ENCODE measurements at places on chromosomes 11 and 22.

DNA sequence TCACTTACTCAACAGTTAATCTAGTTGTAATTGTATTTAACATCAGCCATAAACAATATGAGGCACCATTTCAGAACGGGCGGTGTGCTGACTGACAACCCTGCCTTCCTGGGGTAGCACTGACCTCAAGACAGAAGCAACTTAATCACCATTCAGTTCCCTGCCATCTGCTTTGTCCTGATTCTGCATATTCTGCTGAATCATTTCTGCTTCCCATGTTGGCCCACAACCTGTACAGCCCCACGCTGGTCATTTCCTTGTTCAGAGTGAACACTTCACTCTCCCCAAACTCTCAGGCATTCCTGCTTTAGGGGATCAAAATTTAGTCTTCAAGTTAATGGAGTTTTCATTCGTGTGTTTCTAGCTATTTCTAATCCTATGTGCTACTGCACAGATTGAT is 132.3 kb upstream of the ZBED5 start:
- DNase-seq: no peak

GRCh38 chr22:44458044-44459020 is 39.7 kb downstream of the RTL6 start:
- no peak for DNase-seq

GRCh38 chr11:94595076-94595475 is 27.9 kb downstream of the PIWIL4 start:
- DNase-seq: no peak

- peak; percentile 85 for DNase-seq
These were observed 13.2 kb downstream of the POLA2 start for GRCh38 chr11:65274735-65275682.

DNA sequence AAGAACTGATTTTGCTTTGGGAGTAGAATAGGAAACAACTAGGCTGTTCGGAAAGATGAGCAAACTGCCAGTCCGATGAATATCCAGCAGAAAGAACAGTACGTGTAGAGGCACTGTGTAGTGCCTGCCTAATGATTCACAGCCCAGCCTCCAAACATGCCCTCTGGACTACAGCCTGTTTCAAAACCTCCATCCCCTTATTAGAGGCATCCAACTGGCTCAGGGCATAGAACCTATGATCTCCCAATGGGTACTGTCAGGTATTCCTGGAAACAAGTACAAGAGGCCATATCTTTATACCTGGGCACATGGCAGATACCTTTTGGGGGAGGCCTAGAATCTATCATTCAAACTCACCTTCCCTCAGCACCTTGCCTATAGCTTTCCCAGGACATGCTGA is 4.9 kb downstream of the RRP8 start:
- no peak for DNase-seq

DNA sequence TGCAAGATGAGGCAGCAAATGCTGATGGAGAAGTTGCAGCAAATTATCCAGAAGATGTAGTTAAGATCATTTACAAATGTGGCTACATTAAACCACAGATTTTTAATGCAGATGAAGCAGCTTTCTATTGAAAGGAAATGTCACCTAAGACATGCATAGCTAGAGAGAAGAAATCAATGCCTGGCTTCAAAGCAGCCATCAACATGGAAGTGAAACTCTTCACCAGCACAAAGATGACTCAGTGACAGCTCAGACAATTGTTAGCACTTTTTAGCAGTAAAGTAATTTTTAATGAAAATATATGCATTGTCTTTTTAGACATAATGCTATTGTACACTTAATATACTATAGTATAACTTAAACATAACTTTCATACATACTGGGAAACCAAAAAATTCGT is 71.4 kb downstream of the FANCF start:
- DNase-seq: no peak

DNA sequence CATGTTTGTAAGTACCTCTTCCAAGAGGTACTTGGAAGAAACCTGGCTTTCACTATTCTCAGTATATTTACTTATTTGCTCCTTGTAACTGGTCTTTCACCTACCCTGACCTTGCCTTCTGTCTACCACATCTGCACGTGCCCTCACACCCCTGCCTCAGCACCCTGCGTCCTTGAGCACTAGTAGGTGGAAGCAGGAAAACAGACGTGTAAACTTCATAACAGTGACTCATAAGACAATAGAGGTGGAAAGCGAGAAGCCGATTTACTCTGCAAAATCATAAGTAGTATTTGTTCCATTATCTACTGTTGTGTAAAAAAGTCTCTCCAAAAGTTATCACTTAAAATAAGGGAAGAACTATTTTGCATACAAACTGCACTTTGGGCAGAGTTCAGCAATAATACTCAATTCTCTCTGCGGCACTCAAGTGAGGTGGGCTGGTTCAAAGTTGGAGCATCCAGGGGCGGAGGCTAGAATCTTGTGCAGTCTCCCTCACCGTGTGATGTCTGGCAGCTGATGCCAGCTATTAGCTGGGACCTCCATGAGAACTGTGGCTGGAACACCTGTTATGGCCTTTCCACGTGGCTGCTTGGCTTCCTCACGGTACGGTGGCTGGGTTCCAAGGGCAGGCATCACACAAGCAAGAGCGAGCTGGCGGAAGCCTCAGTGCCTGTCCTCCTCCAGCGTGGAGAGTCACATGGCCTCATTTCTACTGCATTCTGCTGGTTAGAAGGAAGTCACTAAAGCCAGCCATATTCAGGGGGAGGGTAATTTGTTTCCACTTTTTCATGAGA is 30.4 kb downstream of the PACS1 start:
- DNase-seq: no peak

GRCh38 chr11:12271826-12272366 is 105.5 kb upstream of the PARVA start:
- DNase-seq: no peak

Measured in fibroblast of skin of abdomen (primary cell).